NCI-H526 (cell line): ENCODE measurements at places on chromosomes 2 and 18.
A peak's percentile ranks its signal among the peaks of the same experiment; 100 is the strongest.

- DNase-seq: no peak
These were observed 73.0 kb downstream of the ACTR3 start for GRCh38 chr2:113962692-113963480.

DNA sequence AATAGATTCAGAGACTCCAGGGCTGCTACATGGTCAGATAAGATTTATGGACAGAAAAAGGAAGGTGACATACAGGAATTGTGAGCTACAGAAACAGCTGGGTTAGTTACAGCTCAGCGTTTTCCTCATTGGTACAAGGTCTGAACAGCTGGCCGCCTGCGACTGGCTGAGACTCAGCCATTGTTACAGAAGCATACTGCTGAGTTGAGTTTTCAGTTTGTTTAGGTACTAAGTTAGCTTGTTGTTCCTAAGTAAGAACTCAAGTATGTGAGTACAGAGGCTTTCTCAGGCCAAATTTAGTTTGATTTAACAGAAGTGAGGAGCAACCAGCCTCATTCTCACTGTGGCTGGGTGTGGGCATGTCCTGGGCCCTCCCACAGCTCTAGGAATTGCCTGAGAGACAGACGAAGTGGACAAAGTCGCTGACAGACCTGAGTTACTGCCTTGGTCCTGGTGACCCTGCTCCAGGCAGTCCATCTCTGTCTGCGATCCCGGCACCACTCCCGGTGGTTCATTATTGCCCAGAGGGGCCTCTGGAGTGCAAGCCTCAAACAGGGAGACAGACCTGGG is 27.8 kb upstream of the RHOB start:
- DNase-seq: no peak

DNA sequence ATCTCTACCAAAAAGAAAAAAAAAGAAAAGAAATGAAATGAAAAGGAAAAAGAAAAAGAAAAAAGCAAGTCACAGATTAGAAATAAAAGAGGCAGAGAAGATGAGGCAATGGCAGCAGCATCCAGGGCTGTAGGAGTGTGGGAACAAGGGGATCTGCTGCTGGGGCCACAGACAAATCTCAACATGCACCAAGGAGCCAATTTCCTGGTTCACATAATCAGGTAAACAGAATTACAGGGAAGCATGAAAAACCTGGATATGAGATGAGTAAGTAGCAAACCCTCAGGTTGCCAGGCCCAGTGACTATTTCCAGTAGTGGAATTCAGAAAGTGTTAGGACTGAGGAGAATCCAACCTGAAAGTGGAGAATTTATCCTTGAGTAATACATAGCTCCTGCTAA is 77.4 kb upstream of the ARHGAP28 start:
- no peak for DNase-seq

DNA sequence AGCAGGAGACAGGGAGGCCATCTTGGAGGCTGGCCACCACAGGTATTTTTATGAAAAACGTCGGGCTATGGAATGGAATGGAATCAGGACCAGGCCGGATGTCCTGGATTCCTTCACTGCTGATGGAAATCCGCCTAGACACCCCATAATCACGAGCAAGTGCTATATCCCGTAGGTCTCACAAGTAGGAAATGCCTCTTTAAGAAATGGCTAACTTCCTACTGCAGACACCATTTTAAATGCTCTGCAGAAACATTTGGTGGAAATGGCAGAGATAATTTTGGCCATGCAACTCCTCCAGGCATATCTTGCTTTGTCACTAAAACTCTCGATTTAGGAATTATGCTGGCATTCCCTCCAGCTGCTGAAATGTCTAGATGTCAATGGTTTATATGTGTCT is 18.0 kb downstream of the ID2 start:
- DNase-seq: no peak

DNA sequence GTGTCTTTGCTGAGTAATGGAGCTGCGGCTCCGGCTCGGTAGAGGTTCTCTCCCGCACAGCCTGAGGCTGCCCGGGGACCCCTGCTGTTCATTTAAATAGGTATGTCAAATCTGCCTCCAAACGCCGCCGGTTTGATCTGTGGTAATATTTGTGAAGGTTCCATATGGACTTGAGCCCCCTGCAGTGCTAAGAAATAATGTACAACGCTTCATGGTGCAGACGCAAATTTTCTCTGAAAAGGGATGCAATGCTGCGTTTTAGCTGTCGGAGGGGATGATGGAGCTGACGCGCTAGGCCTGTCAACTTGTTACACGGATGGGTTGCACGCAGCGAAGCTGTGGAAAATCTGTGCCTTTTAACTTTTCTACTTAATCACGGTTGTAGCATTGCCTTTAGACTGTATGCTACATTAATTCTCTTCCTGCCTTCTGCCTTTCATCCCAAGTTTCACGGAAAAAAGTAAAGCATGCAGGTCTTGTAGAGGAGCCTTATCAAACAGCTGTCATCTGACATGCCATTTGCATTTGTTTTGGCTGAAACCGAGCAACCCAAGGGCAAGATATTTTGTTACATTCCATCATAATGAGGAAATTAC is 43.2 kb downstream of the MRPS9 start:
- no peak for DNase-seq

DNA sequence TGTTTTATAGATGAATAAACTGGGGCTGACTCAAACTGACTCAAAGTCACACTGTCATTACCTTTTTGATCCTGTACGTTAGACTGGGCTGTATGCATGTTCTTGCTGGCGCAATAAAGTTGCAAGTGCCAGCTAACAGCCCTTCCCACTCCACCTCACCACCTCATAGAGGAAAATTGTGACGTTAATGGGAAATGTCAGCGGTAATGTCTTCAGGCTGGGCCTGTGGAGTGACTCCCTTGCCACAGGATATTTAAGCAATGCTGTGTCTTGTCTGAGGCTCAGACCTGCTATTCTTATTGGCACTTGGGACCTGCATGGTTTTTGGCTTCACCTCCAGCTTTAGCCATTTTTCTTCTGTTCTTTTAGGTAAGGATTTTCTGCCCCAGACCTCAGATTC is 25.2 kb upstream of the CASP10 start:
- DNase-seq: no peak

- DNase-seq: no peak
These were observed 227.1 kb downstream of the ARHGAP15 start for GRCh38 chr2:143356336-143356735.

DNA sequence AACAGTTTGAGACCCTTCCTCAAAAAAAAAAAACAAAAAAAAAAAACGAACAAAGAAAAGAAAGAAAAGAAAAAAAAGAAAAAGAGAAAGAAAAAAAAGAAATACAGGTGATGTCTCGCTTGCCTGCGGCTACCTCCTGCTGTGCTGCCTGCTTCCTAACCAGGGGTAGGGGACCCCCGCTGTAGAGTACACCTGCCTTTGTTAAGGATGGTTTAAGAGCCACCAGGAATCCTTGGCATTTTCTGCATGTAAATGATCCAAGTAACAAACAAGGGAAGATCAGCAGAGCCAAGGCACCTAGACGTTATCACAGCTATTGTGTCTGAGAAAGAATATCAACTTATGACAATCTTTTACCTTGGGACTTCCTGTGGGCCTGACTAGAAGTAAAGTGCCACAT is 856.8 kb upstream of the GCFC2 start:
- DNase-seq: no peak

- peak; percentile 33 for DNase-seq
These were observed 49.7 kb downstream of the HPCAL1 start for GRCh38 chr2:10352361-10352760.

DNA sequence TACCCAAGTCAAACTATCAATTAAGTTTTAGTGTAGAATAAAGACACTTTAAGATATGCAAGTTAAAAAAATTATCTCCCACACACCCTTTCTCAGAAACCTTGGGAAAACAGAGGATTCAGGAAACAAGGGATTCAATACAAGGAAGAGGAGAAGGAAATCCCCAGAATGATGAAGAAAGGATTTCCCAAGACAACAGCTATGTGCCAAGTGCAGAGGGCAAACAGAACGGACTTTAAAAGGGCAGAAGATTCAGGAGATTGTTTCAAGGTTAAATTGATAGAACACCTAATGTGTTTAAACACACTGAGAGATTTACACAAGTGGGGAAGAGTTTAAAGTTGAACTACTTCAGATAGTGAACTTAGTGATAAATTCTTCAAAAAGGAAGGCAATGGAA is 71.5 kb upstream of the EPAS1 start:
- no peak for DNase-seq

- DNase-seq: no peak
These were observed 627.1 kb upstream of the SLC8A1 start for GRCh38 chr2:41079011-41079410.

- no peak for DNase-seq
These were observed 2.7 kb downstream of the AGXT start for GRCh38 chr2:240871071-240871958.

- peak; percentile 45 for DNase-seq
These were observed 2.4 kb upstream of the RBM45 start for GRCh38 chr2:178109813-178110212.

- no peak for DNase-seq
These were observed 326.2 kb upstream of the MEX3C start for GRCh38 chr18:51523671-51524070.

- no peak for DNase-seq
These were observed 19.1 kb upstream of the GPR55 start for GRCh38 chr2:230944123-230944653.

- DNase-seq: no peak
These were observed 2.1 kb downstream of the GATA6 start for GRCh38 chr18:22171258-22172119.

DNA sequence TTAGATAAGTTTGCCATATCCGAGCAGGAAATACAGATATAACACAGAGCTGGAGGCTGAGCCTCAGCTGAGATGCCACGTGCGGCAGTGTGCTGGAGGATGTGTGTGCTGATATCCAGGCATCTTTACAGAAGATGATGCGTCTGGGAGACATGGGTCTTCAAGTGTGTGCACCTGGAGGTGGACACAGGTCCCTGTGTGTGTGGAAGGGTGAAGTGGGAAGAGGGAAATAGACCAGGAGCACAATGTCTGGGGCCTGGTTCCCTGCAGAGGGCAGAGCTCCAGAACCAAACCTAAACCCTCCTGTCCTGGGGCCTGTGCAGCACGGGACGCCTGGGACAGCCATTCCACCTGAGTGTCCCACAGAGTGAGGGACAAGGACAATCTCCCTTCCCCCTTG is 180.3 kb upstream of the RAB12 start:
- no peak for DNase-seq

DNA sequence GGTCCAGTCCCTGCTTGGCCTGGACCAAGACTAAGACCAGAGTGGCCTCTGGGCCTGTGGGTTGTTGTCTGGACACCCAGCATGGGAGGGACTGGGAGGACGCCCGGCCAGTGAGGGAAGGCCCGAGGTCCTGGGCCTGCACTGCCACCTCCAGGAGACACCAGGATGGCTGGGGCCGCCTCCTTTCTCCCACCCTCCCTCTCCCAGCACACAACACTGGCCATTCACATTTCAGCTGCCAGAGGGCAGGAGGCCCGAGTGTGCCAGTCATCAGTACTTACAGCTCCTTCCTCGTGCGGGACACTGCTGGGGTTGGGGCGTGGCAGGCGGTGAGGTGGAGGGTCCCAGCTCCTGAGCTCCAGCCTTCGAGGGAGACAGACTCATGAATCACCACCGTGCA is 133.5 kb downstream of the ASB1 start:
- no peak for DNase-seq

DNA sequence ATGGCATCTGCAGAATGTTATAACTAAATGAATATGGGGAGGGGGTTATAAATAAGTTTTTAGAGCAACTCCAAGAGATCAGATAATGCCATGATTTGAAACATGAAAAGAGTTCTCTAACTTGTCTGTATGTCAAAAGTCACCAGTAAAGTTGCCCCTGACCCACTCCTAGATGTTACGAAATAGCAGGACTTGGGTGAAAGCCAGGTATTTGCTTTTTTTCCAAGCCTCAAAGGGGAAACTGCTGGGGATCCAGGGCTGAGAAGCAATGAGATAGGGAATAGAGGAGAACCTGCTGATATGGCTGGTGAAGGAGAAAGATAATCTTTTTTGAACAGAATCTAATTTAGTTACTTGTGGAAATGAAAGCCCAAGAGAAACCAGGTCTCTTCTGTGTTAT is 191.5 kb upstream of the CDH20 start:
- DNase-seq: no peak

GRCh38 chr2:174023591-174024523 is 58.7 kb upstream of the SP3 start:
- no peak for DNase-seq

DNA sequence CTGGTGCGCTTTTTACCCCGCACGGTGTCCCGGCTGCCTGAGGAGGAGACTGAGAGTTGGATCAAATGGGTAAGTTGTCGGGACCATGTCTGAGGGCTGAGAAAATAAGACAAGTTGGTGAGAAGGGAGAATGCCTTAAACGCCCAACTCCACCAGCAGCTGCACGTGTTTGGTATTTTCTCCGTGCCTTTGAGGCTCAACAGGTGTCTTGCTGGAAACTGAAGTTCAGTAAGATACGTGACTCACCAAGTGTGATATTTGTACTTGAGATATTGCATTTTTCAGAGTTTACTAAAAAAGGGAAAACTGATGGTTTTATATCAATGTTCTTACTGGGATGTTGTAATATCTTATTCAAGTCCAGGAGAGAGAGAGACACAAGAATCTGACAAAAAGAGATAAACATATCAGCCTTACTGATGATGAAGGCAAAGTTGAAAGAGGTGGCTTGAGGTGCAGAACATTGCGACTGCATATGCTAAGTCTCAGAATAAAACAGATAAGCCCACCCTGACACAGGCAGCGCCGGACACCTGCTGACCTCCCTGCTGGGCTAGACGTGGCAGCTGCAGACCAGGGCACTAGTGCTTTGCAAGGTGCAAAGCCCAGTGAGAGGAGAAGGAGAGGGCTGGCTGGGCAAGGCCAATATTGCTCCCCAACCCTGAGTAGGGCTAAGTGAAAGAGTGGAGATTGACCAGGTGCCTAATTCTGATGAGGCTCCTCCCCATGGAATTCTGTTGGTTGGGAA is 33.1 kb downstream of the TRPM8 start:
- no peak for DNase-seq

- no peak for DNase-seq
These were observed 79.4 kb downstream of the XRCC5 start for GRCh38 chr2:216188559-216188850.

- DNase-seq: no peak
These were observed 139.4 kb upstream of the HAAO start for GRCh38 chr2:42931818-42932195.

GRCh38 chr2:237766340-237766739 is 32.2 kb upstream of the RBM44 start:
- no peak for DNase-seq

DNA sequence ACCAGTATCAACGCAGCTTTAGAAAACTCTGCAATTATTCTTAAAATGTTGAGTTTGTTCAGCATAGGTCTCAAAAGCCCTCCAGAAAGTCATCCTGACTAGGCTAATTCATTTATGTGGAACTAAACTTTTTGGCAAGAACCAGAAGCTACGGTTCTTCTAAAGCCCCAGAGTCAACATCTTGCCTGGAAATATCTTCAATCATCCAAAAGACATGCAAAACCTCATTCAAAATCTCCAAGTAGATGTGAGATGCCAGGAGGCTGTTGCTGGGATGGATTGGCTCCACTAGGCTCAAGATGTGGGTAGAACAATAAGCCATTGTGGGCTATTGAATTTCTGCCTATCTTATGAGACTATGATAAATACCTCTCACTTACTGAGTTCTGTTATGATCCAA is 2.1 kb upstream of the SCG2 start:
- DNase-seq: no peak

GRCh38 chr2:94979406-94980375 is 45.8 kb upstream of the MAL start:
- DNase-seq: no peak

- no peak for DNase-seq
These were observed 49.4 kb upstream of the STON1 start for GRCh38 chr2:48480526-48480925.
